AG09319 (cell line): ENCODE measurements at places on chromosomes 6 and 20.

GRCh38 chr6:122400121-122400450 lies 634 bp downstream of the HSF2 start:
- DNase-seq: no peak

GRCh38 chr6:37488476-37488875 lies 11.2 kb downstream of the CCDC167 start:
- DNase-seq: no peak

DNA sequence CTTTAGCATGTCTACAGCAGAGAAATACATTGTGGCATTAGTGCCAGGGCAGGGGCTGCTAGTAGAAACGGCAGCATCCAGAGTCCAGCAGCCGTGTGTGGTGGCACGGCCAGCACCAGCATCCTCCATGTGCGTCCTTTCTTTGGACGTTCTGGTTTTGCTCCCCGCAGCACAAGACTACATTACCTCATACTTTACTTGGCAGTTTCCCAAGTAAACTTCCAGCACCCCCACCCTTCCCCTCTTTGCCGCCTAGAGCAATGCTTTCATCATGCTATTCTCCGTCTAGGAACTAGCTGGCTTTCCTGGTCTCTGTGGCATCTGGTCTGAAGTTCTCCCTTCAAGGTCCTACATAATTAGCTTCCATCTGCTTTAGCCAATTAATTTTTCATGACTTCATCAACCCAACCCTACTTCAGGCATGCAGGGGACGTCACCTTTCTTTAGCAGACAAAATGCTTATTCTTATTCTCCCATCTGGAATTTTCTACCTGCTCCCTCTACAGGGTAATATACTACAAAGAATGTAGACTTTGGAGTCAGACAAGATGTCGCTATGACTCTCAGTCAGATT lies 67.6 kb downstream of the BLOC1S5 start:
- no peak for DNase-seq

DNA sequence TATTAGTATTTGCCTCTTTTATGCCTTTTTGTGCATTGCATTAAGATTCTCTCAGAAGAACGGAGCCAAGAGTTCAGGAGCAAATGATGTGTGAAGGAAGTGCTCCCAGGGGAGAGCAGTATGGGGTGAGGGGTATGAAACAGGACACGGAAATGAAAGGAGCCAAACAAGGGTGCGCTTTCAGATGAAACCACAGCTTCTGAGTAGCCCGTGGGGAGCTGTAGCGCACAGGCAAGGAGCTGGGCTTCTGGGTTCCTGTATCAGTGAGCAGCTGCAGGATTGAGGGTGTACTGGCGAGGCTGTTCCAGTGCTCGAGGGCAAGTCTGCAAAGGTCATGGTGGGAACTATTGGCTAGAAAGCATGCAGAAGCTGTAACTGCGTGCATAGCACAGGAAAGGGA lies 25.4 kb downstream of the ANKEF1 start:
- no peak for DNase-seq

DNA sequence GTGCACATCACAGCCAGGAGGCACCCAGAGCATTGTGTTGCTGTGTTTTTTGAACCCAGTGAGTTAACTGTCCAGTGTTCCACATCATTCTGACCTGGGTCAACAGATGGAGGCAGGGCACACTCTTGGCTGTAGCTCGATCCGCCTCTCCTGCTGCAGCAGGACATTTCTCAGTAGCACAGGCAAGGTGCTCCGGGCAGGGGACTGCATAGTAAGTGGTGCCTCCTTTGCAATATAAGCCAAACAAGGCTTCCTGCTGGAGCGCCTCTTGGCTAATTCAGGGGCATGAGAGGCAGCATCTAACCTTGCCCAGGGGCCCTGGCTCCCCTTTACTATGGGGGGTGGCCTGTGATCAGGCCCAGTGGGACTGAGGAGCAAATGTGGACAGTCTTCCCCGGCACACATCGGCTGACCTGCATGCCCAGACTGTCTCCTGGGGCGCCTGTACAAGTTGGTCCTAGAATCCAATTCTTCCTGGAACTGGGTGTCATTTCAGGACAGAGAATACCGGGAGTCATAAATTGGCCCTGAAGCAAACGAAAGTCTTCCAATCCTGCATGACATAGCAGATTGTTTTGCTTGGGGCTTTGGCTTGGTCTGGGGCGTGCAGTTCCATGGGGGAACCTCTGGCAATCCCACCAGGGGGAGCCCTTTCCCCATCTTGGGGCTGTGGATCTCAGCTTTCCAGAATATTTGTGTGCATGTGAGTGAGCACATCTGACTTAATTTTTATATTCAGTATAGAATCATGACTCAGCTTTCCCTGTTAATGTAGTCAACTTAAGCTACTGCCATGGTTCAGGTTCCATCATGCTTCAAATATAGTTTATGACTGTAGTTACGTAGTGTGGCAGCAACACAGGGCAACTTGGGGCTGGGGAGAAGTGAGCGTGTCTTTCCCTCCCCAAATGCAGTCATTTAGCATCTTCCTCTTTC lies 56.0 kb upstream of the DDR1 start:
- peak; percentile 70 for DNase-seq

DNA sequence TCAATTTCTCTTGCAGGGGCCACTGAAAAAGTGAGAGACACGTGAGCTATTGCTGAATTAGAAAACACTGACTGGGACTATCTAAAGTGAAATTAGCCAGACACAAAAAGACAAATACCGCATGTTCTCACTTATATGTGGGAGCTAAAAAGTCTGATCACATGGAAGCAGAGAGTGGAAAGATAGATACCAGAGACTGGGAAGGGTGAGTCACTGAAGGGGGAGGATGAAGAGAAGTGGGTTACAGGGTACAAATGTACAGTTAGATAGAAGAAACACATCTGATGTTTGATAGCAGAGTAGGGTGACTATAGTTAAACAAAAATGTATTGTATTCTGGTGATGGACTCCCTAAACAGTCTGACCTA lies 13.4 kb downstream of the CST3 start:
- DNase-seq: no peak

DNA sequence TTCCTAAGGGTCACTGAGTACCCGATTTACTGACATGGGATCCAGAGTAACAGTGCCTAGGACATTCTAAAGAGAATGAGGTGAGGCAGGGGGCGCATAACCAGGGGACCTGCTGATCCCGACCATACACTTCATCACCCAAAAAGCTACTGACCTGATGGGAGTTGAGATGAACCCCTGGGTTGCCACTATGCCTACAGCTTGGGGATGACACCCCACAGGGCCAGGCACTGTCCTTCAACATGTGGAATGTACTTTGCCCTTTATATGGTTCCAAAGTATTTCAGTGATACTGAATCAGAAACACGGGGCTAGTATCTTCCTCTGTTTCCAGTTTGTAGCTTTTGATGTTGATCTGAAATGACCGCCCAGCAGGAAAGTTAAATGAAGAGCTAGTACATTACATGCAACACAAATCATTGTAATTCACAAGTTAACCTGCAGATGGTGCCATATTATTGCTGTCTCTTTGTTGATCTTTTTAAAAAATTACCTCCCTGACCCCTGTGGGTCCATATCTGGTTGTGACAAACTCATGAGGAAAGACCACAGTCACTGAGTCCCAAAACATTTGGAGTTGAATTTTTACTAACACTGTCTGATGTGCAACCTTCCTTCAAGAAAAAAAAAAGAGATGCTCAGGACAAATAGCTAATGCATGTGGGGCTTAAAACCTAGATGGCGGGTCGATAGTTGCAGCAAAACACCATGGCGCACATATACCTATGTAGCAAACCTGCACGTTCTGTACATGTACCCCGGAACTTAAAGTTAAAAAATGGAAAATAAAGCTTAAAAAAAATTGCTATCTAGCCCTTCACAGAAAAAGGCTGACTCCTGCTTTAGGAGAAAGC lies 42.7 kb upstream of the GCNT2 start:
- DNase-seq: no peak

DNA sequence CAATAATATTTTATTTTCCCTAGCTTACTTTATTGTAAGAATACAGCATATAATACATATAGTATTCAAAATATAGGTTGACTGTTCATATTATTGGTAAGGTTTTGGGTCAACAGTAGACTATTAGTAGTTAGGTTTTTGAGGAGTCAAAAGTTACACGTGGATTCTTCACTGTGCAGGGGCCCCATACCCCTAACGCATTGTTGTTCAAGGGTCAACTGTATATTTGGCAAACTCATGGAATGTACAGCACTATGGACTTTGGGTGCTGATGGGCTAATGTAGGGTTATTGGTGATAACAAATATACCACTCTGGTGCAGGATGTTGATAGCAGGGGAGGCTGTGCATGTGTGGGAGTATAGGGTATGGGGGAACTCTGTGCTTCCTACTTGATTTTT lies 397.2 kb downstream of the BCKDHB start:
- no peak for DNase-seq

DNA sequence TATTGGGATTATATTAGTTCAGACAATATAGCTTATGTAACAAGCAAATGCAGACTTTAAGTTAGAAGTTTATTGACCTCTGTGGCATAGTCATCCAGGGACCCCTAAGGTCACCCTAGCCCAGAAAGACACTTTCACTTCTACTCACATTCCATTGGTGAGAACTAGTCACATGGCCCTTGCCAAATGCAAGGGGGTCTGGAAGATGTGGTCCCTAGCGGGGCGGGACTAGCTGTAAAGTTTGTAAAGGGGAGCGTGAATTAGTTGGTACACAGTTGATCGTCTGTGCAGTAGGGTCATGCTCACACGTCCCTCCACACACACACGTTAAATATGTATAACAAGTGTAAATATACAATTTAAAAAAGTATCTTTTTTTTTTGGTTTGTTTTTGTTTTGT lies 9.3 kb downstream of the HNF4A start:
- no peak for DNase-seq

DNA sequence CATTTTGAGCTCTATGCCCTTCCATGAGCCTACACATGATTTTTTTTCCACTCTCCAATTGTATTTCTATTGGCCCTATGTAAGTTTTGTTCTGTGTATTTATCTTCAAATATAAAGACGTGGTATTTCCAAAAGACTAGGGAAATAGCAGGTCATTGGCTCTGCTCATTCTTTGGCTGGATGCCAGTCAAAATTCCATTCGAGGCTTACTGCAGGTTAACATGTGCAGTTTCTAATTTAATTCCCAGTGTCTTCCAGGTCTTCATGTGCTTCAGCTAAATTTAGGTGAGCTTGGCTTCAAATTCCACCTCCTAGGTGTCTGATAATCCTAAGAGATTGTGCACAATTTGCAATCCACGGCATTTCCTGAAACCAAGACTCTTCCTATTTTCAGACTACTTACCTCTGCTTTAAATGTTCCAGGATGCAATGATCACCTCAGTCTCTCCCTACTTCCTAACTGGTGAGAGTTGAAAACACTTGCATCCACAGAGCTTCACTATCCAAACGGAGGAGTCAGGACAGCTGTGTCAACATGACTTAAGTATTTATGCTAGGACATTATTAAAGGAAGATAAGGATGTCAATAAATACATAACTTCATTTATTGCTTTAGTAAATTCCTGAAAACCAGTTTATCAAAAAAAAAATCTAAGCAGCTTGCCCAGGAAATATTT lies 236.1 kb downstream of the COL12A1 start:
- no peak for DNase-seq

DNA sequence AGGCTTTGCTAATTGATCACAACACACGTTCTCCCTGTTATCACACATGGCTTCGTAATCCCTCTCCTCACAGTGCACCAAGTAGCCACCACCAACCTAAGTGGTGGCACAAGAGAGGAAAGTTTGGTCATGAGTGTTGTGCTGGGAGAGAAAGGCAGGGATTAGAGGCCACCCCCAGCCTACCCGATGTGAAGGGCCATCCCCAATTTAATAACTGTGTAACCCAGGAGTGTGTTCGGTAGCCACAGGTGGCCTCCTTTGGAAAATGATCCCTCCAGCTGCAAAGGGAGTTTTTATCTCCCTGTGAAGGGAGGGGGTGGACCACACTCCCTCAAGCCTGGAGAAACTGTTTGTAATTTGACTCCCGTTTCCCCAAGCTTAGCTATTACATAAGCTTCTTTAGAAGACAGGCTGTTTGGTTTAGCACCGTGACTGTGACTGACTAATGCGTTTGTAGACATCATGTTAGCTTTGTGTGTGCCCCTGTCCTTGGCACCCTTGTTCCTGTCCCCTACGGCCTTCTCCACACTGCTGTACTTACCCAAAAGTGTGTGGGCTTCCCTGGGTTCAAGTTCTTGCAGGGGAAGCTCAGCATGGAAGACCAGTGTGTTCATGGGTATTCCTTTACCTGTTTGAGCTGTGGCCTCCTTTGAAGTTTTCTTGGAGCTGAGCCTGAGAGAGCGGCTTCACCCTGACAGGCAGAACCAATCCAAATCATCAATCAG lies 20.6 kb downstream of the PPP1R16B start:
- DNase-seq: no peak

DNA sequence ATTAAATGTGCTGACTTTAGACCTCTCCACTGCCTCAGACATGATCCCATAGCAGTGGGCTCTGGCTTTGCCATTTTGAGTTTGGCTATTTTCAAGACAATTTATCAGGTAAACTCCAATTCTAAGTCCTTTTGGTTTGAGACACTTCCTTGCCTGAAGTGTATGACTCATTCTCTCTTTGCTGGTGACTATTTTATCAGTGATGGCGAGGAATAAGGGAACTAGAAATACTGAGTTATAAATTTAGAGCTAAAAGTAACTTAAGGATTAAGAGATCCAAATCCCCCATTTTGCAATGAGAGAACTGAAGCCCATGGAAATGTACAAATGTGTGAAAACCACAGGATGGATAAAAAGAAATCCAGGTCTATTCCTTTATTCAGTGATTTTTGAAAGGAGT lies 30.9 kb upstream of the CD83 start:
- no peak for DNase-seq

- no peak for DNase-seq
Observed at GRCh38 chr6:135008072-135008940, 46.3 kb downstream of the HBS1L start.

DNA sequence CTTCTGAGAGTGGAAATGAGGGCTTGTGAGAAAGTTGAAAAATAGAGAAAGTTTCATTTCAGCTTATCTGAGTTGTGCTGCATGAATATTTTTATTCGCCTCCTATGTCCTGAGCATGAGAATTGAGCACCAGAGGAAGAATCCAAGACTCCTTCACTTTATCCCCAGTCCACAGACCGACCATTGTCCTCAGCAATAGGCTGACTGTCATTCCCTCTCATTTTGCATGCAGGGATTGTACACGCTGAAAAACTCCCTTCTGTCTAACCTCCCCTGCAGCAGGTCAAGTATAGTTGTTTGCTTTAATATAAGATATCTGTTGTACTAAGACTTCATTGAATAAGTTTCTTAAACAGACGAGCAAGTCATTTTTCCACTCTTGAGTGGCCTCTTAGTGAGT lies 437.6 kb downstream of the PRKN start:
- DNase-seq: no peak

DNA sequence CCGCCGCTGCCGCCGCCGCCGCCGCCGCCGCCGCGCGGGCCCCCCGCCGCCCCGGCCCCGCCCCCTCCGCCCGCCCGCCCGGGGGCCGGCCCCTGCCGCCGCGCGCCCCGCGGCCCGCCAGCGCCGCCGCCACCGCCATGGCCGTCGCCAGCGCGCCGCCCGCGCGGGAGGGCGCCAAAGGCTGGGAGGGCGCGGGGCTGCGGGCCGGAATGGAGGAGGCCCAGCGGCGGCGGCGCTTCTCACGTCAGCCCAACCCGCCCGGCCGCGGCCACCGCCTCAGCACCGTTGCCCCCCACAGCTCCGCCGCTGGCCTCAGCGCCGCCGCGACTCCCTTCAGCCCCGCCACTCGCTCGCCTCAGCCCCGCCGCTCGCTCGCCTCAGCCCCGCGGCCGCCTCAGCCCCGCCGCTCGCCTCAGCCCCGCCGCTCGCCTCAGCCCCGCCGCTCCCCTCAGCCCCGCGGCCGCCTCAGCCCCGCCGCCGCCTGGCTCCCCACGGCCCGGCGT lies 258 bp downstream of the PHF10 start:
- DNase-seq: no peak
